T1000 (cell line): ENCODE measurements at places on chromosomes 2 and 18.

DNA sequence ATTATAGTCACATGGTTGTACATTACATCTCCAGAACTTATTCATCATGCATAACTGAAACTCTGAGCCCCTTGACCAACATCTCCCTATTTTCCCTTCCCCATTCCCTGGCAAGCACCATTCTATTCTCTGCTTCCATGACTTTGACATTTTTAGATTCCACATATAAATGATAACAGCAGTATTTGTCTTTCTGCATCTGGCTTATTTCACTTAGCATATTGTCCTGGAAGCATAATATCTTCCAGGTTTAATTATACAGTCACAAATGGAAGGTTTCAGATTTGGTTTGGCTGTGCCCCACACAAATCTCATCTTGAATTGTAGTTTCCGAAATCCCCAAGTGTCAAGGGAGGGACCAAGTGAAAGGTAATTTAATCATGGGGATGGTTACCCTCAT lies 626.9 kb upstream of the PKDCC start:
- no peak for DNase-seq

DNA sequence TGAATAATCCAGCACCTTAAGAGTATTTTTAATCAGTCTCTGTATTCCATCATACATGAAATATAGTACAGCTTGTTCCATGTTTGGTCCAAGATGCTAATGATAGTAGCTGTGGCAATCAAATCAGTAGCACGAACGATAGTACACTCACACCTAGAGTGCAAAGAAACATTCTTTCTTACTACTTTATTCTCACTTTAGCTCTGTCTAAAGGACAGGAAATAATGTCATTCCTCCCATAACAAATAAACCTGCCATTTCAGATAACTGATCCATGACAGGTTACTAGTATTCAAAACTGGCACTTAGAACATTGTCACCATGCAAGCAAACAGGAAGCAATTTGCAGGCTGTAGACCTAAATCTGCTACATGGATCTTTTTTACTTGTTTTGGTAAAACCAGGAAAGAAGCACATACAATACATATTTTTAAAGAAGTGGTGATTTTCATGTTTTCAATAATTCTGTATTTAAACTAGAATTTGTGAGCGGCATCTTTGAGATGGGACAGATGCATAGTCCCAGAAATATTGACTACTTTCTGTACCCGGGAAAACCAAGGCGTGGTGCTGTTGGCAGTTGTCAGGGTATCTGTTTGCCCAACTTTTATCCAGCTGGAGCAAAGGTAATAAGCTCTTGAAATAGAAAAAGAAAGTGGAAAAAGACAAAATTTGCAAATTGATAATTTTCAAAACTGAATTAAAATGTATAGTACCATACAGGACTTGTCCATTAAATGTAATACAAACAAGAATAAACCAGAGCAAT lies 49.5 kb downstream of the IKZF2 start:
- no peak for DNase-seq

GRCh38 chr2:177489719-177490301 lies 97.2 kb downstream of the AGPS start:
- DNase-seq, result no peak

GRCh38 chr2:149595056-149595963 lies 7.7 kb upstream of the MMADHC start:
- no peak for DNase-seq

- DNase-seq, result no peak
Measured at GRCh38 chr2:193542762-193543161, 1348.0 kb upstream of the TMEFF2 start.

- DNase-seq, result no peak
Measured at GRCh38 chr2:188345426-188345825, 53.8 kb downstream of the GULP1 start.

DNA sequence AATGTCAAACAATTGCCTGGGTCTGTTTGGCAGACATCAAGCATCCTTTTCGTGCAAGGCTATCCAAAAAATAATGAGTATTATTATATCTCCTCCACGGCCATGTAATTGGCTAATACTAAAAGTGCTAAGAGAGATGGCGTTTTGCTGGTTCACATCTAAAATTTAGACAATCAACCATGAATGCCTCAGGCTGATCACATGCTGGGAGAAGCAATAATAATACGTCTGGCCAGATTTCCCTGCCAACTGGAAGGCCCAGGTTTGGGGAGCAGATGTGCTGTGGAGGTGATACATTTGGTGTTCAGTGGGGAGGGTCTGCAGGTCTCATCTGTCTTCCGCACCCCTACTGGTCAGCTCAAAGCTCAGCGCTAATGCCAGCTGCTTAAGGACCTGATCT lies 60.3 kb upstream of the CREB1 start:
- no peak for DNase-seq

DNA sequence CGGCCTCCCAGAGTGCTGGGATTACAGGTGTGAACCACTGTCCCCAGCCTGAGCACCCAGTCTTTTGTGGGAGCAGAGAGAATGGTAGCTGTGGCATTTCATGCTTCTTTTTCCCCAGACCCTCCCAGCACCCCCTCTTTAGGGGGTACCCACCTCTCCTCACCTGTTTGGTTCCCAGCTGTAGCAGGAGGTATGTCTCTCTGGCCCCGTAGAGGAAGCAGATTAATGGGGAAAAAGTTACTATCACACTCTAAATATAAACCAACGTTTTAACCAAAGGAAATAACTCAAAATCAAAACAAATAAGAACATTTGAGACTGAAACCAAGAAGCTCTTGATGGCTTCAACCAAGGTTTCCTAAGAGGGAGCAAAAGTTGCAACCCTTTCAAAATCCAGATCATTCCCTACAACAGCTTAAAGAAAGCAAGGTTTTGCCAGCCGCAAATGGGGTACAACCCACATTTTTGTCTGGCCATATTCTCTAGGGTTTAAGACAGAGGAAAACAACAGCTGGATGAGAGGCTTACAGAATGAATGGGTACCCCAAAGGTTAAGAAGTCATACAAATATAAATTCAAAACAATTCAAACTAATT lies 8.0 kb downstream of the RNF125 start:
- DNase-seq, result no peak

- DNase-seq, result peak; percentile 35
Measured at GRCh38 chr2:102141970-102142828, at the start of gene IL1R1. Gene IL1R1, plus strand, starts transcription at chr2:102142746. Its CDS starts 14,979 bp downstream, at chr2:102157725.

DNA sequence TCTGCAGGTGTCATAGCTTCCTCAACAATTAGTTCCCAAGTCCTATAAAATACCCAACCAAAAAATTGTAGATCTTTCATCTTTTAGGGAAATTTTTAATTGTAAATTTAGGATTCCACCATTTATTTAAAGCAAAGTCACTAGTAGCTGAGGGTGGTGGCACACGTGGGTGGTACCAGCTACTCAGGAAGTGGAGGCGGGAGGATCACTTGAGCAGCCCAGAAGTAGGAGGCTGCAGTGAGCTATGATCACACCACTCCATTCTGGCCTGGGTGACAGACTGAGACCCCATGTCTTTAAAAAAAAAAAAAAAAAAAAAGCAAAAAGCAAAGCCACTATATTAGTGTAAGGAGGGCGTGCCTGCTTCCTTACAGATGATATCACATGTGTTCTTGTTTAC lies 60.3 kb upstream of the GREB1L start:
- no peak for DNase-seq

- no peak for DNase-seq
Measured at GRCh38 chr2:226756131-226756530, 43.5 kb downstream of the IRS1 start.

- no peak for DNase-seq
Measured at GRCh38 chr2:41856946-41857345, 190.9 kb upstream of the PKDCC start.

- DNase-seq, result peak; percentile 8
Measured at GRCh38 chr2:39913648-39914461, 134.8 kb upstream of the THUMPD2 start.

- no peak for DNase-seq
Measured at GRCh38 chr18:58758606-58759005, 87.3 kb downstream of the MALT1 start.

- DNase-seq, result no peak
Measured at GRCh38 chr2:171675810-171676345, 11.4 kb upstream of the DYNC1I2 start.

DNA sequence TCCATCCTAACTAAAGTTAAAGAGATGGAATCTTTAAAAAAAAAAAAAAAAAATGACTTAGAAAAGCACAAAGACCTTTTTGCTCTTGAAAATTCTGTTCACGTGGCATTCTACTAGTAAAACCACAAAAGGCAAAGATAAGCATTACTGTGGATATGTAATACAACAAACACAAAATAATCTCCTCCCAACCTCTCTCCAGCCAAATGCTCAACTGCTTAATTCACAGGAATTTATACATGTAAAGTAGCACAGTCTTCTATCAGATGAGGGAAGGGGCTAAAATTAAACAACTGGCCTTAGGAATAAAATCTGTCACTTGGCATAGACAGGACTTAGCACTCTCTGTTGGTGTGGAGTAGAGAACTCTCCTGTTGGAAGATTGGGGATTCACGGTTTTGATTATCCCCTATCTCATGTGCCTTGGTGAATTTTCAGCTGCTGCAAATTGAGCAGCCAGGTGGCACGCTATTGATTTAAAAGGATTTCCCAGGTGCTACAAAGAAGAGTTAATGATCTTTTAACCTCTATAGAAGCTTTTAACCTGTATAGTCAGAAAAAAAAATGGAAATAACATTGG lies 57.4 kb downstream of the ATIC start:
- DNase-seq, result no peak

DNA sequence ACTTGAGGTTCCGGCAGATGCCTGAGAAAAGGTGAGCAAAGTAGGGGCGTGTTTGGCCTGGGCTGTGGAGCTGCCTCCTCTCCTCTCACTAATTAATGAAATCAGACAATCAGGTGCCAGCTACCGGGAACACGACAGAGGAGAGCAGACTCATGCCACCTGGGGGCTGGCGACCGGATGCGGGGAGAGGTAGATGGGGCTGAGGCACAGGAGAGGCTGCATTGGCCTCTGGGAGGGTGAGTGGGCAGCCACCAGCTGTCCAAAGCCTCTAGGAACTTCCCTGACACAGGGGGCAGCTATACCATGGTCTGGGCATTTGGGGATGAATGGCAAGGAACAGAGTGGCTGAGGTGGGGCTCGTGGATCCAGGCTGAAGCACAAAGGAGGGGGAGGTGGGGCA lies 25.0 kb downstream of the FBXO41 start:
- no peak for DNase-seq

DNA sequence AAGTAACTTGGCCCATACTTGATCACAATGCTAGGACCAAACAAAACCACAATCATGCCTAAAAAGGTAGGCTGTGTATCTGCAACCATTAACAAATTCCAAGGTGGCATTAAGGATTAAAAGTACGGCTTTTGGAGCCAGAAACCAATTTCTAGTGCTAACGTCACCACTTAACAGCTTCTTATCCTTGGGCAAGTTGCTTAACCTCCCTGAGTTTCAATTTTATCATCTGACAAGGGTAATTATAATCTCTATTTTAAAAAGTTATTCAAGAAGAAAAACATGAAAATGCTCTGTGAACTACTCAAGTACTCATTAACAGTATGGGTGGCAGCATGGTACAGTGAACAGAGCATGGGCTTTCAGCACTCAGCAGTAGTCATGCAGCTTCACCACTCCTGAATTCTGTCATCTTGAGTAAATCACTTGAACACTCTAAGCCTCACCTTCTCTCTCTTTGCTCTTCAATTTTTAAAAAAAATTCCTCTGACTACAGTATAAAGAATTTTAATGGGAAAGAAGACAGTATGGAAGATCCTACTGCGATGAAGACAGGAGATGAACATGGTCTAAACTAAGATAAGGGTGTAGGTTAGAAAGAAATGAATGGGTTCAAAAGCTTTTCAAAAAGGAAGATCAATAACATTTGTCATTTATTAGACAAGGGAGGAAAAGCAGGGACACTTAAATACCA lies 69.2 kb downstream of the SS18 start:
- DNase-seq, result no peak

DNA sequence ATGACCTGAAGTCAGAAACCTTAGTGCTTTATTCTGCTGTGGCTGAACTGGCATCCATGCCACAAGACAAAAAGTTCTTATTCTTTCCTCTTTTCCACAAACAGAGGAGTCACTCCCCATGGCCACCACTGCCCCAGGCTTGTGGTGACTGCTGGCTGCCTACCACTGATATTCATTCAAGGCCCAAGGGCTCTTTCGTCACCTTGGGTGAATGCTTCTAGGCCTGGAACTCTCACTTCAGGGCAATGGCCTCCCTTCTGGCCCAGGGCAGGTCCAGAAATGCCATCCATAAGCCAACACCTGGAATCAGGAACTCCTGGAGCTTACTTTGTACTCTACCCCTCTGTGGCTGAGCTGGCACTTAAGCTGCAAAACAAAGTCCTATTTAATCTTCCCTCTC lies 109.8 kb downstream of the NAT8 start:
- DNase-seq, result no peak

DNA sequence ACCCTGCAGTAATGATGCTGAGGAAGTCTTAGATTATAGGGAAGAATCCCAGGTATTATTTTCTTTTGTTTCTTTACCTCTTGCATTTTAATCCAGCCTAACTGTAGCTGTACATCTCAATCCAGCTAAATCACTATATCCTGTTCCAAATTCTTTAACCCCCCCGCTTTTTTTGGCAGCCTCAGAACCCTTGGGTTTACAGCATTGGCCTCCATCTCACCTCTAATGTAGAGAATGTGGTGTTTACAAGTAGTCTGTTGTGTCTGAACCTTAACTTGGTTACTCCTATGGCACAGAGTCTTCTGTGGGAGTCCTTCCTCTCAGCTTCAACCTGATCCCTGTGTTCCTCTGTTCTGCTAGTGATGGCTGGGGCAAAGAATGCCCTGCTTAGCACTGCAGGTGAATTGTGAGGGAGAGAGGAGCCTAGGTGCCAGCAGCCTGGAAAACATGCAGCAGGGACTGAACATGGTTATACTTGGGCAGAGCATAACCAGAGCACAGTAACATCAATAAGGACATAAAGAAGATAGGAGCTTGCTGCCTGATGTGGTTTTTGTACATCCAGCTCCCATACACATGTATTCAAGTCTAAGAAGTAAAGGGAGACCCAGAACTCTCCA lies 130.2 kb downstream of the FAM124B start:
- no peak for DNase-seq

DNA sequence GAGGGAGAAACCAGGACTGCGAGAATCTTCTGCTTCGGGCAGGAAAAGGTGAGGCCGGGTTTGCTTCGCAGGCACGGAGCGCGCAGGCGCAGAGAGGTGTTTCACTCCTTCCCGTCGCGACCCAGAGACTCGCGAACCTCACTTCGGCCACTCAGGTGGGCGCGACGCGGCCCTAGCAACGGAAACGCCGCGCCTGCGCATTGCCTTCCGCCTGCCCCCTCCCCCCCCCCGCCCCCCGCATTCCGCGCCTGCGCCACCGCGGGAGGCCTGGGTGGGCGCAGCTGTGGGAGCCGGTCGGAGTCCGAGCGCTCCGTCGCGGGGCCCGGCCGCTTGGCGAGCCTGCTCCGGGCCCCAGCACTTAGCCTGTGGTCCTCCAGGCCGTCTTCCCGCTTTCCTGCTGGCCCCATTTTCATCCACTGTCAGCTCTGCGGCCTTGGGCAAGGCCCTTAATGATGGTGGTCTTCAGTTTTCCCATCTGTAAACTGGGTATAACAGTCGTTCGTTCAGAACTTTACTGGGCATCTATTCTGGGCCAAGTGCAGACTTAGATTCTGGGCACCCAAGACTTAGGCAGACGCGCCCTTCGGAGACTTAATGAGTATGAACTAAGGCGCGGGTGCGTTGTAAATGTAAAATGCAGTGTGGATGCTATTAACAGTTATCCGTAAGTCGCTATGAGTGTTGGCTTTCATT lies 62.1 kb upstream of the ACKR3 start:
- no peak for DNase-seq
